ENCODE measurements at places on chromosomes 7 and 10.

DNA sequence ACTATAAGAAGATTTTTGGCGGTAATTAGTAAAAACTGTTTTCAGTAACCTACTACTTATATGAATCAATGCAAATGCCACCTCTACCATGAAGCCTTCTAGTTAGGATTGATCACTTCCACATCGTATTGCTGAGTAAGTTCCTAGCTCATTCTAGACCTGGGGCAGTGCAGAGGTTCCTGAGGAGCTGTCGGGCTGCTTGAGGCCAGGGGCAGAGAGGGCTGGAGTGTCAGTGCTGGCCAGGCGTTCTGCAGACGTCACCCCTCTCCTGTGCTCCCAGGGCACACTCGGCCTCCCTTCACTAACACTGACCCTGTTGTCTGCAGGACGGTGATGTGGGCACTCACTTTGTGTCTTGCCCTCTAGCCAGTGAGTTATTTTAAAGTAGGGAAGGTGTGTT lies 275.7 kb downstream of the CELF2 start:
- no peak overlapping the region for H3K27ac ChIP-seq
- H3K36me3 ChIP-seq: peaks cover 15% of the 10 kb centered on the region
- no peaks in the 10 kb centered on the region for H3K27me3 ChIP-seq
- H3K4me1 ChIP-seq: no peaks in the 10 kb centered on the region
- DNase-seq: no peak

DNA sequence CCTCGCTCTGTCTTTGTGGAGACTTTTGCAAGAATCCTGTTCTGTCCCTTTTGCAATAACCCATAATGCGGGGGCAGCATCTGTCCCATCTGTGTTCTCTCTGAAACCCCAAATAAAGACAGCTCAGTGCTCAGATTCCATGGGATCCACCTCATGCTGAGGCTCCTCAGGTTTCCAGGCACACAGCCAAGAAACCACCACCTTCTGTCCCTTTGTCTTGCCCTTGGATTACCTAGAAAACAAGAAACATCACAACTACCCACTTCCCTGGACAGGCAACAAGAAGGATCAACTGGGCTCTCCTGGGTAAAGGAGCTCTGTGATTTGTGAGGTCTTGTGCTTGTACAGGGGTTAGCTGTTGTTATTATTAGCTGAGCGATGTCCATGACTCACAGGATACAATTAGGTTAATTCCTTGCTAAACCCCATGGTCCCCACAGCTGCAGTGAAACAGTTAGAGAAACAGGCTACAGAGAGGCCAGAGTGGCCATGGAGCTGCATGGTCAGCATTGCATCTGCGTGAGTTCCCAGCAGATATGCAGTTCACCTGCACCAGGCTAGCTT lies 50.2 kb downstream of the CXCL12 start:
- H3K4me1 ChIP-seq: no peaks in the 10 kb centered on the region
- H3K27ac ChIP-seq: no peak overlapping the region
- DNase-seq: no peak
- H3K4me3 ChIP-seq: no peak overlapping the region
- H3K36me3 ChIP-seq: no peaks in the 10 kb centered on the region

DNA sequence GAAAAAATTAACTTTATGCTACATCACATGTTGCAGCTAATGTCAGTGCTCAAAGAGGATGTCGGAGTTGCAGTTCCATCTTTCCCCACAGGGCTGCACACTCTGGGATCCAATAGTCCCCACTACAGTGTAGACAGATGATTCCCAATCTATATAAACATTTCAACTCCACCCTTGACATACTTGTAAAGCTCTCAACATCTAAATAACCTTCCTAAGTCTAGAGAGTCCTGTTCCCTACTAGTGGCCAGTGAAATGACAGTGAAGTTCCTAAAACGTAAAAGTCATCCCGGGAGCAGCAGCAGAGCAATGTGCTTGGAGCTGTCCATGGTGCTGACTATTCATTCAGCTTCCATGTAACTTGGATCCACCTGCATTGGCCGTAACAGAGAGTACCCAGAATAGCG lies 145.1 kb downstream of the GRM8 start:
- no peaks in the 10 kb centered on the region for H3K36me3 ChIP-seq
- no peak for DNase-seq
- no peaks in the 10 kb centered on the region for H3K4me1 ChIP-seq
- no peaks in the 10 kb centered on the region for H3K27me3 ChIP-seq
- no peak overlapping the region for H3K4me3 ChIP-seq

GRCh38 chr7:30201921-30202320 lies 67.1 kb downstream of the MTURN start:
- H3K4me3 ChIP-seq: no peak overlapping the region
- no peaks in the 10 kb centered on the region for H3K4me1 ChIP-seq
- no peak overlapping the region for H3K27ac ChIP-seq
- H3K27me3 ChIP-seq: no peaks in the 10 kb centered on the region
- DNase-seq: no peak

DNA sequence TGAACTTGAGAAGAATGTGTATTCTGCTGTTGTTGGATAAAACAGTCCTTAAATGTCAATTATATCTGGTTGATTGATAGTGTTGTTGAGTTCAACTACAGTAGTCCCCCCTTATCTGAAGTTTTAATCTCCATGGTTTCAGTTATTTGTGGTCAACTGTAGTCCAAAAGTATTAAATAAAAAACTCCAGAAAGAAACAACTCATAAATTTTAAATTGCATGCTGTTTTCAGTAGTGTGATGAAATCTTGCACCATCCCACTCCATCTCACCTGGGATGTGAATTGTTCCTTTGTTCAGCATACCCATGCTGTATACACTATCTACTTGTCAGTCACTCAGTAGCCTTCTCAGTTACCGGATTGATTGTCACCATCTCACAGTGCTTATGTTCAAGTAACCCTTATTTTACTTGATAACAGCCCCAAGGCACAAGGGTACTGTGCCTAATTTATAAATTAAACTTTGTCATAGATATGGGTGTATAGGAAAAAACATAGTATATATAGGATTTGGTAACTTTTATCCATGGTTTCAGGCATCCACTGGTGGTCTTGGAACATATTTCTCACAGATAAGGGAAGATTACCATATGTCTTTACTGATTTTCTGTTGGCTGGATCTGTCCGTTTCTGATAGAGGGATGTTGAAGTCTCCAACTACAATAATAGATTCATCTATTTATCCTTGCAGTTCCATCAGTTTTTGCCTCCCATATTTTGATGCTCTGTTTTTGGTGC lies 57.1 kb downstream of the AOAH start:
- H3K4me3 ChIP-seq: no peak overlapping the region
- no peaks in the 10 kb centered on the region for H3K4me1 ChIP-seq
- DNase-seq: no peak
- no peak overlapping the region for H3K27ac ChIP-seq
- H3K36me3 ChIP-seq: no peaks in the 10 kb centered on the region
- H3K27me3 ChIP-seq: no peaks in the 10 kb centered on the region

- H3K36me3 ChIP-seq: no peaks in the 10 kb centered on the region
- no peaks in the 10 kb centered on the region for H3K4me1 ChIP-seq
- no peak overlapping the region for H3K27ac ChIP-seq
- no peak for DNase-seq
Observed at GRCh38 chr10:50850578-50851230, 34.7 kb downstream of the A1CF start.

GRCh38 chr7:129875745-129876411 lies 76.9 kb downstream of the UBE2H start:
- peak overlapping the region; percentile 50 for H3K27ac ChIP-seq
- peaks cover 43% of the 10 kb centered on the region for H3K4me1 ChIP-seq
- no peaks in the 10 kb centered on the region for H3K27me3 ChIP-seq
- no peaks in the 10 kb centered on the region for H3K36me3 ChIP-seq

GRCh38 chr7:46209611-46210388 lies 288.7 kb upstream of the IGFBP3 start:
- H3K4me3 ChIP-seq: no peak overlapping the region
- H3K27ac ChIP-seq: no peak overlapping the region
- H3K36me3 ChIP-seq: no peaks in the 10 kb centered on the region
- H3K27me3 ChIP-seq: no peaks in the 10 kb centered on the region
- DNase-seq: no peak

- peak overlapping the region; percentile 88 for H3K27ac ChIP-seq
- H3K36me3 ChIP-seq: no peaks in the 10 kb centered on the region
- DNase-seq: peak; percentile 53
- peaks cover 20% of the 10 kb centered on the region for H3K4me1 ChIP-seq
- peak overlapping the region; percentile 18 for H3K4me3 ChIP-seq
- H3K27me3 ChIP-seq: no peaks in the 10 kb centered on the region
Observed at GRCh38 chr10:63699785-63700613, 178.8 kb downstream of the REEP3 start.

DNA sequence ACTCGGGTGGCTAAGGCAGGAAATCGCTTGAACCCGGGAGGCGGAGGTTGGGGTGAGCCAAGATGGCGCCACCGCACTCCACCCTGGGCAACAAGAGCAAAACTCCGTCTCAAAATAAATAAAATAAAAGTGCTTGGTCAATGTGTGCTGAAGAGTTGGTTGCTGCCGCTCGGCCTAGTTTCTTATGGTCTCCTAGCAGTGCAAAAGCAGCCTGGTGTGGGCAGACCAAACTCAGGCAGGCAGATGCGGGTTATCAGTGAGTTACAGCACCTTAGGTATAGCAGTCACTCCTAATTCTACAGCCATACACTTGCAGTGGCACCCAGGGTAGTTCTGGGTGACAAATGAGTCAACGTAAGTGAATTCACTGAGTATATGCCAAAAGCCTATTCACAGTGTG lies 22.6 kb downstream of the HSPB1 start:
- no peaks in the 10 kb centered on the region for H3K27me3 ChIP-seq
- H3K4me1 ChIP-seq: peaks cover 24% of the 10 kb centered on the region
- peak overlapping the region; percentile 96 for H3K27ac ChIP-seq
- DNase-seq: no peak

DNA sequence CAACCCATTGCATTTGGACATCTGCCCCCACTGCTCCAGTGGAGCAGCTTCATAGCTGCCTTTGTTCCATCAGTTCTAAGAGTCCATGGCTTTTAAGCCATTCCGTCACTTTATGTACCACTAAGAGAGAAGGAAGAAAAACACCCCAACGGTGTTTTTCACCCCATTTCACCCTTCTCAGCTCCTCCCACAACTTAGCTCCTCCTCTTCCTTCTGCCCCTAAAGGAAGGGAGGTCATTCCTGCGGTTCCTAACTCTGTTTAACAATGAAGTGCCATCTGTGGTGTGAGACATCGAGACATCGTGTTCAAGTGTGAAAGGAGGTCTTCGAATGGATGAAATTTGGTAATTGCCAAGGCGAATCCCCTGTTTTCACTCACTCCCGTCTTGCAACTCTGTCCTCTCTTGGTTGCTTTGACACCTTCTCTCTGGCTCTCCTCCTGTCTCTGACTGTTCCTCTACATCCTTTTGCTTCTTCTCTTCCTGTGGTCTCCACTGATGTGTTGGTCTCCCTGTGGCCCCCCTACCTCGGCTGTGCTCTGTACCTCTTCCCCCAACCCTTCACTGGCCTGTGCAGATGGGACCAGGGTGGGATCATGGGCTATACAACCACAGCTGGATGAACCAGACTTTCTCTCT lies 23.0 kb downstream of the SMKR1 start:
- H3K27ac ChIP-seq: no peak overlapping the region
- no peaks in the 10 kb centered on the region for H3K4me1 ChIP-seq
- H3K27me3 ChIP-seq: no peaks in the 10 kb centered on the region
- no peaks in the 10 kb centered on the region for H3K36me3 ChIP-seq
- H3K4me3 ChIP-seq: no peak overlapping the region

DNA sequence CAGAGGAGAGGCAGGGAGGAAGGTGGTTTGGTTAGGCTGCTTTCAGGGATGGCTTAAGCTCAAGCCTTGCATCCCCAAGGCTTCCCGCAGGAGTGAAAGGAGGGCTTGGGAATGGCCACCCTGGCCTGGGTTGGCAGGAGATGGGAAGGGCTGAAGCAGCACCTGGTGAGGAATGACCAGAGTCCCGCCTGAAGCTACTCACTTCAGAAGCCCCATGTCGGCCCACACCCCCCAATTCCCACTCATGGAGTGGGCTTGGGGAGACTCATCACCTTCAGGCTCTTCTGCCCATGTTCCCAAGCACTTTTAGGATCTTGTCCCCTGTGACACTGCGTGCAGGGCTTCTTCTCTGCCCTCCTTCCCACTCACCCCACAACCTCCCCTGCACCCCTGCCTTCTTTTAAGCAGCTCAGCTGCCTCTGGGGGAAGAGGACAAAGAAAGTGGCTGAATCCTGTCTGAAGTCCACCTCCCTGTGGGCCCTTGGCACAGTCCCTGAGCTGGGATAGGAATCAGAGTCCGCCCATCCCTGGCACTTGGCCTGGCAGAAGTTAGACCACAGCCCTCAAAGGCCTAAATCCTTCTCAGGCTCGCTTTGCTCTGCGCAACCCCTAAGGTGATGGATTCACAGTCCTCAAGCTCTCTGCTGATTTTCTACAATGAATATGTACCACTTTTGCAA lies 16.5 kb downstream of the RGR start:
- no peak overlapping the region for H3K27ac ChIP-seq
- no peaks in the 10 kb centered on the region for H3K4me1 ChIP-seq
- DNase-seq: no peak
- no peaks in the 10 kb centered on the region for H3K27me3 ChIP-seq

DNA sequence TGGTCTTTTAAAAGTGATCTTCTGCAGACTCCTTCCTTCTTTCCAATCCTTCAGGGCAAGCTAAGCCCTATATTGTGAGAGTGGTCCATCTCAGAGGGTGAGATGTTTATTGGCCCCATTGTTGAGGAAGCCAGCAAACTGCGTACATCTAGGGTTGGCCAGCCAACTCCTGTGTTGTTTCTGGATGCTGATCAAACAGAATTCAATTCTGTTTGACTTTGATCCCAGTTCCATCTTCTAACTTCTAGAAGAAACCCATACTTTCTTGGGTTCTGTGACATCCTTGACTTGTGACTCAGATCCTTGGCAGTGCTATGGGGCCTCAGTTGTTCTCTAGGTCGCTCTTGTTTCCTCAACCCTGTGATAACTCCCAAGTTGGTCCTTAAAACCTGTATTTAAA lies 116.2 kb downstream of the LSMEM1 start:
- no peak for DNase-seq
- no peaks in the 10 kb centered on the region for H3K4me1 ChIP-seq
- no peaks in the 10 kb centered on the region for H3K27me3 ChIP-seq
- H3K4me3 ChIP-seq: no peak overlapping the region
- H3K36me3 ChIP-seq: no peaks in the 10 kb centered on the region

DNA sequence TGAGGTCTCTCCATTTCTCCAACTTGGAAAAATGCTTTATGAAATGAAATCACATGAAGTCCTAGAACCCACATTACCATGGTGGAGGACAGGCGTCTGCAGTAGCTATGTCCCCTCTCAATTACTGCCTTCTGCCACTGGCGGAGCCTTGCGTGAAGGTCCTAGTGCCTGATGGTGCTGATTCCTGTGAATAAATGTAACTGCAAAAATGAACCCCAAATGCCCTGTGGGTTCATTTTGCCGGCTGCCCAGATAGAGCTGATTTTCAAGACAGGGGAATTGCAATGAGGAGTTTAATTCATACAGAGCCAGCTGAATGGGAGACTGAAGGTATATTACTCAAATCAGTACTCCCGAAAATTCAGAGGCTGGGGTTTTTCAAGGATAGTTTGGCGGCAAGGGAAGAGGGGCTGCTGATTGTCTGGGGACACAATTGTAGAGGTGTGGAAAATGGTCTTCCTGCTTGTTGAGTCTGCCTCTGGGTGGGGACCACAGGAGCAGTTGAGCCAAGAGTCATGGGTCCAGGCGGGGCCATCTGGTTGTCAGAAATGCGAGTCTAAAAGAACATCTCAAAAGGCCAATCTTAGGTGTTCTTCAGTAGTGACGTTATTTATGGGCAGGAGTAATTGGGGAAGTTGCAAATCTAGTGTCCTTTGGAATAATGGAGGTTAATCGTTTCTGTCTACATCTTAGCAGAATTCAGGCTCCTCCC lies 13.5 kb downstream of the PRF1 start:
- no peak for DNase-seq
- no peaks in the 10 kb centered on the region for H3K4me1 ChIP-seq
- no peak overlapping the region for H3K4me3 ChIP-seq
- H3K36me3 ChIP-seq: no peaks in the 10 kb centered on the region
- H3K27me3 ChIP-seq: no peaks in the 10 kb centered on the region

All from thoracic aorta (tissue), 2 donors.